ENCODE measurements at places on chromosomes 5 and 9. TPM values are rescaled to one million over a fixed set of nuclear protein-coding genes. Genes with fewer than 3 reads are reported as not detected.

GRCh38 chr9:121709798-121710197, 58.4 kb downstream of the DAB2IP start:
- no peak overlapping the region for H3K4me3 ChIP-seq
- DNase-seq: no peak
- H3K27ac ChIP-seq: no peak overlapping the region
- no peaks in the 10 kb centered on the region for H3K27me3 ChIP-seq
- H3K4me1 ChIP-seq: no peaks in the 10 kb centered on the region

DNA sequence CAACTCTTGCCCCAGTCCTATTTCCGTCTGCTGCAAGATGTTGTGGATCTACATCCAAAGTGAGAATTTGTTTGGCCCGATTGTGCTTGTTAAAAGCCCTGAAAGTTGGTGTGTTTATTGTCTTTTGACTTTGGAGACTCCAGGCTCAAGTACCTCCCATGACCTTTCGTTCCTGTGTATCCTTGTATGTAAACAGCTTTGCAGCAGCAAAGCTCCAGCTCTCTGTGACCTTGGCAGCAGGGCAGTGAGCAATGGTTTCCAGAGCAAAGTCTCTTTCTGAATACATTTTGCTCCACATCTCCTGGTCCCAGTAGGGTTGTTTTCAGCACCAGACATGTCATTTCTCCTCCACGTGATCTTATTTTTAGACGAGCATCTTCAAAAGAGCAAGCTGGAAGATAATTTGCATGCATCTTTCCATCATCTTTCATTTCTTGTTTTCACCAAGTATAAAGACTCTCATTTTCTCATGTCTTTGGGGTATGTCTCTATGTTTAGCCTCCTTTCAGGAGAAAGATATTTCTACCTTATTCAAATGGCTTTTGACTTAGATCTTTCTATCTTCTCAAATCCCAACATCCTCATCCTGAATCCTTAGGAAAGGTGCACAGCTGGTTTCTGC, 68.1 kb upstream of the ERCC6L2 start:
- no peak overlapping the region for H3K27ac ChIP-seq
- H3K27me3 ChIP-seq: no peaks in the 10 kb centered on the region
- no peak for DNase-seq
- H3K36me3 ChIP-seq: no peaks in the 10 kb centered on the region
- H3K4me3 ChIP-seq: no peak overlapping the region

DNA sequence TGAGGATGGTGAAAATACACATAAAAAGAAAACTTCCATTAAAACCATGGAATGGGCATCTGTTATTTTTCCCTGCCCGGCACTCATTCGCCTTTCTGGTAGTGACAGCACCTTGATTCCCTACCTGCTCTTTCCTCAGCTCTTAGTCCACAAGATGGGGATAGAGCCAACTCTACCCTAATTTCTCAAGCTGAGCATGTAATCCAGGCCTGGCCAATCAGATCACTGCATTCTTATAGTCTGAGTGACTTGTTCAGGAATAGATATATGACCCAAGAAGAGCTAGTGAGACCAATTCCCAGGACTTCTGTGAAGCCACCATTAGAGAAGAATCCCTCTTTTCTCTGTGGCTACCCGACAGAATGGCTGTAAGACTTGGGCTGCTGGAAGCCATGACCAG, 58.1 kb downstream of the TSSK1B start:
- no peaks in the 10 kb centered on the region for H3K36me3 ChIP-seq
- H3K27me3 ChIP-seq: no peaks in the 10 kb centered on the region
- H3K4me3 ChIP-seq: no peak overlapping the region
- H3K4me1 ChIP-seq: peaks cover 3% of the 10 kb centered on the region
- no peak overlapping the region for H3K27ac ChIP-seq
- DNase-seq: no peak

ANKRD34B gene
- total RNA-seq: not detected

DNA sequence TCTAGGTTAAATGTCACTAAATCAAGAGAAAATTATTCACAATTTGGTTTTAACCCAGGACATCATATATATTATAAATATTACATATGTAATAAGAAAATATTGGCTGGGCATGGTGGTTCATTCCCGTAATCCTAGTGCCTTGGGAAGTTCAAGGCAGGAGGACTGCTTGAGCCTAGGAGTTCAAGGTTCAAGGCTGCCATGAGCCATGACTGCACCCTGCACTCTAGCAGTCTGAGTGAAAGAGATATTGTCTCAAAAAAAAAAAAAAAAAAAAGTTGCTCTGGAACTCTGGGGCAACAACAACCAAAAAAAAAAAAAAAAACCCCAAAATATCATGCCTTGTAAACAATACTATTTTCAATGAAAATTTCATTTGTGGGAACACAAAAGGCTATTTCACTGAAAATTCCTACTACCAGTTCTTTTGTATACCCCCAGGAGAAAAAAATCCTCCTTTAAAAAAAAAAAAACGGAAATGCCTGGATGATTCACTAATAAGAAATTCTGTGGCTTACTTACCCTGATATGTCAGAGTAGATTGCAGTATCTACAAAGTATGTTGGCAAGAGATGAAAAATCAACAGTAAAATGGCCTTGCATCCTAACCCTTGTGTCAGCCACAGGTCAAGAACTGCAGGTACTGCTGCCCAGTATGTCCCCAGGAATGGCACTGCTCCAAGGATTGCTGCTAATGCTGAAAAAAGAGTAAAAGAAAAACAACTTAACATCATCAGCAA, 22.6 kb upstream of the CTNNAL1 start:
- peak; percentile 53 for DNase-seq
- H3K27ac ChIP-seq: no peak overlapping the region
- H3K4me1 ChIP-seq: peaks cover 18% of the 10 kb centered on the region
- H3K27me3 ChIP-seq: no peaks in the 10 kb centered on the region
- no peak overlapping the region for H3K4me3 ChIP-seq
- no peaks in the 10 kb centered on the region for H3K36me3 ChIP-seq

DNA sequence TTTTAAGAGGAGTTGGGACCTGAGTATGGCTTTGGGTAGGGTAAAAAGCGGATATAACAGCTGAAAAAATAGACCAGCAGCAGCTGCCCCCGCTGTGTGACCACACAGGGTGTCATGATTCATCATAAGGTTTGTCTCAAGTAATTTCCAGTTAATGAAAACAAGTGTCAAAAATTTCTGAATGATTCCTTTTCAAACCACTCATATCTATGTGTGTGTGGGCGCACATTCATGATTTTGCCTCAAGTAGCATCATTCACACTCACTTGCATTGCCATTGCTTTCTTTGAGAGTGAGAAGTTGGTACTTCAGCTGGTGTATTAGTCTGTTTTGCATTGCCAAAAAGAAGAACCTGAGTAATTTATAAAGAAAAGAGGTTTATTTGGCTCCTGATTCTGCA, 12.1 kb upstream of the TNFAIP8 start:
- no peak overlapping the region for H3K27ac ChIP-seq
- H3K4me1 ChIP-seq: peaks cover 9% of the 10 kb centered on the region
- DNase-seq: no peak
- H3K4me3 ChIP-seq: no peak overlapping the region
- no peaks in the 10 kb centered on the region for H3K27me3 ChIP-seq

Data from pancreas (tissue), 10 donors.